ENCODE measurements at places on chromosomes 6 and 20.

DNA sequence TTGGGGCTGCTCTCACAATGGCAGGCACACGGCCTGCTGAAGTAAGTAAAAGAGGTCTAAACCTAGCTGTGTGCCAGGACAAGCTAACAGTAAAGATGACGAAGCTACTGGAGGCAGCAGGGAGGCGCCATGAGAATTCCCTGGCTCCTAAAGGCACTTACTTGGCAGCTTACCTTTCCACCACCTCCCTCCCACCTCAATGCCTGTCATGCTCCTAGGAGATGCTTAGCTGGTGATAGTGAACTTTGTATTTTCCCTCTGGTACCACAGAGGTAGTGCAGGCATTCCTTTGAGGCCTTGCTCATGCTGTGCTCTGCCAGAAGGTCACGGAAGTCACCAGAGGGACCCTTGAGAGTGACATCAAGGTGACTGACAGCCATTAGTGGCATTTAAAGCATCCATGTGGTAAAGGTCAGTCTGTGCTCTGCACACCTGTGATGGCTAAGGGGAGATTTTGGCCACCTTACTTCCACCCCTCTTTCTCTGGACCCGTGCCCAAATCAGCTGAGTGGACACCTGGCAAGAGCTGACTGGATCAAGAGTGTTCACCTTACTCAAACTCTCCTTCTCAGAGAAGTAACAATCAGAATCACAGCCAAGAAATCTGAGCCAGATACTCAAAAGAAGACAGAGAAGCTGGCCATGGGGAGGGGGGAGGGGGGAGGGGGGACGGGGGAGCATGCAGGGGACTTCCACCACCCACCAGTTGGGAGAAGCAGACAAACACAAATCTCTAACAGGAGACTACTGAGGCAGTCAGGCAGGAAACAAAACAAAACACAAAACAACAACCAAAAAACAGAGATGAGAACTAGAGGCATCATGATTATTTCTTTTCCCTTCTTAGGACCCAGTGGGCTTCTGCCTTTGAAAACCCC, 2.9 kb downstream of the FKBP1A start:
- DNase-seq: no peak

GRCh38 chr20:52896348-52896747, 75.8 kb upstream of the TSHZ2 start:
- no peak for DNase-seq

- DNase-seq: no peak
These were observed 54.6 kb upstream of the UBR2 start for GRCh38 chr6:42509256-42509655.

DNA sequence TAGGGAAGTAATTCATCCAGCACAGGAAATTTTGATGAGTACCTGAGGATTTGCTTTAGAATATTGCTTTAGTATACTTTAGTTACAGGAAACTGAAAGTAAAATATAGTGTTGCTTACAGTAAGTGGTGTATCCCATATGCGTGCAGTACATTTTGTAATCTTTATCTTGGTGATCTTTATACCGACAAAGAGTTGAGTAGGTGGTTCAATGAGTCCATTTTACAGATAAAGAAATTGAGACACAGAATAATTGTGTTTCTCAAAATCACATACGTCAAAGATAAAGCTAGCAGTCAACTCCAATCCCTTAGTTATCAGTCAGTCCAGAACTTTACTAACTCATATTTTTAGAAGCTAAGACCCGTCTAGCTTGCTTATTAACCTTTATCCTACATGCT, 65.8 kb upstream of the E2F3 start:
- DNase-seq: no peak

GRCh38 chr6:43995137-43995536, 132.1 kb downstream of the MRPL14 start:
- DNase-seq: no peak

GRCh38 chr6:33177552-33178446, 14.5 kb downstream of the COL11A2 start:
- no peak for DNase-seq

GRCh38 chr20:52889225-52889624, 82.9 kb upstream of the TSHZ2 start:
- no peak for DNase-seq

DNA sequence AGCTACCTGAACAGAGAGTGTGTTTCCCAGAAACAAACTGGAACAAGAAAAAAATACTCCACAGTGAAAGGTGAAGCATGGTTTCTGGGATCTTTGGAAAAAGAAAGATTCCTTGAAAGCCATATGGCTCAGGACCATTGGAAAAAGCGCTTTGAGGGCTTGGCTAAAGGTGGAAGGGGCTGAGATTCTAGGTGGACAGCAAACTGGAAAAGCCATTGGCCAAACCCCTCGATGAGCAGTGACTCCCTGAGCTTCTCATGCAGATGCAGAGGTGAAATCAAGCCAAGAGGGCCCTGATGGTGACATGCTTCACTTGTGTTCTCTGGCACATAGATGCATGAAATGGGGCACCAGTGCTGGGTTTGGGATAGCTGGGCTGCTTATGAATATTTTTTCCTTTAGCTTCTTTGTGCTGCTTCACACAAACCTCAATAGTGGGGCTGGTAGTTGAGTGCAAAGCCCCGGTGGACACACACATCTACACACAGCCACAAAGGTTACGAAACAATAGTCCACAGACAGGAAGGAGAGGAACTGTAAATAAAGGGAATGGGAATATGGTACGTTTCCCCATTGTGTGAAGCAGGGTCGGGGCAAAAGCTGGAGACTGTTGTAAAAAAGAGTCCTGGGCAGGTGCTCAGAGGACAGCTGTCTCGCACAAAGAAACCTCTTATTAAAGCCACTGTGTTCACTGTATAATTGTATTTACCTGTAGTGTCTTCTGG, 117.8 kb downstream of the FOXA2 start:
- DNase-seq: no peak

DNA sequence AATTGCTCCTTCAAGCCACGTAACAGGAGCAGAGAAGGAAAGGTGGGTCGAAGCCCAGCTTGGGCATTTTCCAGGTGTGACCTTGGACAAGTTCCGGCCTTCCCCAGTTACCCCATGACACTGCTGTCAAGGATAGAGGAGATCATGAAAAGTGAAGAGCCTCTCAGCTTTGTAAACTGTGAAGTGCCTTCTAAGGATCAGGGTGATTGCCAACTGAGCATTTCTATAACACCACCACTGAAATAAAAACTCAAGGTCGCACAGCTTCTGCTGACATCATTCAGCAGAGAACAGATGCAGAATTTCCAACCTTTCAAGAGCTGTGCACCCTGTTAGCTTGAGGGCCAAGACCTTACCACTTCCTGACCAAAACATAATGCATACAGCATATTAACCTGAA, 24.0 kb upstream of the ZMYND8 start:
- DNase-seq: no peak

- no peak for DNase-seq
These were observed 8.6 kb upstream of the LY6G5C start for GRCh38 chr6:31689249-31690110.

- peak; percentile 59 for DNase-seq
These were observed 7.0 kb upstream of the NKAIN4 start for GRCh38 chr20:63261060-63261794.

GRCh38 chr6:166676270-166676860, 49.3 kb upstream of the RPS6KA2 start:
- no peak for DNase-seq

DNA sequence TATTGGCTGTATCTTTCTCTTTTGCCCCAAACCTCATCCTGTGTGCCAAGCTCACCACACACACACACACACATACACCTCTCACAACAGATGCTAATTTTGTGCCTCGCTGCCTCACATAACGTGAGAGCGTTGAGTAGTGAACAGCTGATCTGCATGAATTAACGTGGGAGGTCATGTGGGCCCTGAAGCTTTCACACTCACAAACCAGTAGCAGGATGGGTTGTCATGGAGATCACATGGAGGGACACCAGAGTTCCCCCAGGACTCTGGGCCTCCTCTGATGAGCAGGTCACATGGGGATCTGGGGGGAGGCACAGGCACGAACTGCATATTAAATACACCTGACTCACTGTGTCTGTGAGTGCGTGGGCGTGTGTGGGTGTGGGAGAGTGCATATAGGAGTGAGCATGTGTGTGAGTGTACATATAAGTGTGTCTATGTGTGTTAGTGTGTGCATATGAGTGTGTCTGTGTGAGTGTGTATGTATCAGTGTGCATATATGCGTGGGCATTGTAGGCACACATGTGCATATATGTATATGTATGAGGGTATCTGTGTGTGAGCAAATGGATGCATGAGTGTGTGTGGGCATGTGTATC, 62.7 kb upstream of the SULF2 start:
- DNase-seq: no peak

All from nephron progenitor cell (in vitro differentiated cells).